Stromal cell of bone marrow (primary cell): ENCODE measurements at places on chromosomes 13 and 19.

GRCh38 chr19:38190061-38190460 lies 34.0 kb downstream of the DPF1 start:
- DNase-seq: no peak

- no peak for DNase-seq
Observed at GRCh38 chr13:65855242-65855805, 1374.8 kb downstream of the PCDH9 start.

- no peak for DNase-seq
Observed at GRCh38 chr13:85896516-85897450, 97.6 kb upstream of the SLITRK6 start.

GRCh38 chr13:95153647-95154412 lies 147.4 kb downstream of the ABCC4 start:
- no peak for DNase-seq
